ENCODE measurements at places on chromosomes 11 and 22. TPM values are rescaled to one million over a fixed set of nuclear protein-coding genes. Genes with fewer than 3 reads are reported as not detected.

- H3K27me3 ChIP-seq, result no peaks in the 10 kb centered on the region
- no peaks in the 10 kb centered on the region for H3K36me3 ChIP-seq
- no peak overlapping the region for H3K27ac ChIP-seq
Observed at GRCh38 chr11:49405743-49406142, 197.3 kb upstream of the FOLH1 start.

DNA sequence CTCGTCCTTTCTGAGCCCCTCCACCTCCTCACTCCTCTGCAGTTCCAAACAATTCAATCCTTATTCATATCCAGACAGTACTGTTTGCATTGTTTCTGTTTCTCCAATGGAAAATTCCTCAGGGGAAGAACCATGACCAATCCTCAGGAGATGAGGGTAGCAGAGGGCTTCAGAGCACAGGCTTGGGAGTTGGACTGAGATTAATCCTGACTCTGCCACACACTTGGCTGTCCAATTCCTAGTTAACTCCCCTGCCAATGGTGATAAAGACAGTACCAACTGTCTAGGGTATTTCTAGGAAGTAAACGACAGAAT is 58.0 kb downstream of the MICAL3 start:
- peaks cover 63% of the 10 kb centered on the region for H3K4me1 ChIP-seq
- no peak for DNase-seq
- peaks cover 8% of the 10 kb centered on the region for H3K27me3 ChIP-seq
- peak overlapping the region; percentile 46 for H3K4me3 ChIP-seq

GRCh38 chr11:94106716-94107115 is 21.9 kb upstream of the PANX1 start:
- no peak overlapping the region for H3K27ac ChIP-seq
- no peak overlapping the region for H3K4me3 ChIP-seq
- peaks cover 10% of the 10 kb centered on the region for H3K4me1 ChIP-seq
- DNase-seq, result no peak
- peaks cover 3% of the 10 kb centered on the region for H3K27me3 ChIP-seq
- peaks cover 4% of the 10 kb centered on the region for H3K36me3 ChIP-seq

Gene SCO2
- 4.8 TPM for total RNA-seq

- DNase-seq, result no peak
- H3K27ac ChIP-seq, result no peak overlapping the region
- no peak overlapping the region for H3K4me3 ChIP-seq
Observed at GRCh38 chr22:39984006-39984405, 10.7 kb upstream of the FAM83F start.

GRCh38 chr22:30234786-30235470 is 11.6 kb downstream of the LIF start:
- H3K36me3 ChIP-seq, result no peaks in the 10 kb centered on the region
- peak overlapping the region; percentile 68 for H3K4me3 ChIP-seq
- H3K27me3 ChIP-seq, result peaks cover 7% of the 10 kb centered on the region
- peak overlapping the region; percentile 49 for H3K27ac ChIP-seq
- peaks cover 18% of the 10 kb centered on the region for H3K4me1 ChIP-seq
- DNase-seq, result no peak

Gene TSPAN32
- not detected for total RNA-seq

Gene APOBEC3H
- not detected for total RNA-seq

- H3K27me3 ChIP-seq, result no peaks in the 10 kb centered on the region
- H3K4me3 ChIP-seq, result no peak overlapping the region
- peaks cover 5% of the 10 kb centered on the region for H3K4me1 ChIP-seq
- DNase-seq, result no peak
Observed at GRCh38 chr11:31060880-31061279, 308.7 kb downstream of the DCDC1 start.

- no peak overlapping the region for H3K4me3 ChIP-seq
- H3K4me1 ChIP-seq, result peaks cover 3% of the 10 kb centered on the region
- DNase-seq, result no peak
- H3K36me3 ChIP-seq, result no peaks in the 10 kb centered on the region
- no peak overlapping the region for H3K27ac ChIP-seq
Observed at GRCh38 chr11:78577495-78577894, 2.8 kb upstream of the NARS2 start.

GRCh38 chr11:15073361-15074205 is at the start of gene CALCB:
Gene CALCB, plus strand, starts transcription at chr11:15073593. Its CDS starts 1,126 bp downstream, at chr11:15074719.
- peak; percentile 68 for DNase-seq
- peaks cover 11% of the 10 kb centered on the region for H3K27me3 ChIP-seq
- H3K4me3 ChIP-seq, result peak within 1 kb of the TSS; percentile 96
- H3K27ac ChIP-seq, result no peak within 1 kb of the TSS
- no peaks in the 10 kb centered on the region for H3K4me1 ChIP-seq
- H3K36me3 ChIP-seq, result peaks cover 12% of the 10 kb centered on the region

- H3K27me3 ChIP-seq, result no peaks in the 10 kb centered on the region
- DNase-seq, result no peak
- no peak overlapping the region for H3K4me3 ChIP-seq
- peaks cover 10% of the 10 kb centered on the region for H3K4me1 ChIP-seq
- H3K27ac ChIP-seq, result no peak overlapping the region
Observed at GRCh38 chr11:26537341-26537740, 34.7 kb downstream of the MUC15 start.

DNA sequence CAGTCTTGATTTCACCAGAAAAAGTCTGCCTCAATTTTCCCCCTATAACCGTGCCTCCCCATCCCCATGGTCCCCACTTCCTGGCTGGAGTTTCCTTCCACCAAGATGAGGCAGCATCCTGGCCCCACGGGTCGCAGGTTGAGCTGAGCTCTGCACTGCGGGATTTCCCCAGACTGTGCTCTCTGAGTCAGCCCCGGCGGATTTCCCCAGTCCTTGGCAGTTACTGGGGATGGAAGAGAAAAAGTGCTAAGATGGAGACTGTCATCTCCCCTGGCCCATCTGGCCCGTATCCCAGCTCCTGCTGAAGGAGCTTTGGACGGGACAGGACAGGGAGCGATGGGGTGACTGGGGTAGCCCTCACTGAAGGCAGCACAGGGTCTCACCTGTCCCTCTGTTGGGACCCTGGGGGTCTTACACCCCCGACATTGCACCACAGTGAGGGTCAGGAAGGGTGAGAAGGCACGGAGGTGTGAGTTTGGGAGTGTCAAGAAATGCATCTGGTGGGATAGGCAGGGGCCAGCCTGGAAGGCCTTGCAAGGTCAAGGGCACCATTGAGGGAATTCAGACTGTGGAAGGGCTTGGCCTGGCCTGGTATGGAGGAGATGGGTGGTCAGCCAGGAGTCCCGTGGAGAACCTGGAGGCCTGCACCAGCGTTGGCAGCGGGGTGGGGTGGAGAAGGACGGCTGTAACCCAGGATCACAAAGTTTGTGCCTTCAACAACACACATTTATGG is 36.5 kb downstream of the NADSYN1 start:
- no peak overlapping the region for H3K4me3 ChIP-seq
- peaks cover 5% of the 10 kb centered on the region for H3K27me3 ChIP-seq
- no peak overlapping the region for H3K27ac ChIP-seq
- DNase-seq, result no peak

All from glutamatergic neuron (in vitro differentiated cells).